ENCODE measurements at places on chromosomes 3 and 15.

DNA sequence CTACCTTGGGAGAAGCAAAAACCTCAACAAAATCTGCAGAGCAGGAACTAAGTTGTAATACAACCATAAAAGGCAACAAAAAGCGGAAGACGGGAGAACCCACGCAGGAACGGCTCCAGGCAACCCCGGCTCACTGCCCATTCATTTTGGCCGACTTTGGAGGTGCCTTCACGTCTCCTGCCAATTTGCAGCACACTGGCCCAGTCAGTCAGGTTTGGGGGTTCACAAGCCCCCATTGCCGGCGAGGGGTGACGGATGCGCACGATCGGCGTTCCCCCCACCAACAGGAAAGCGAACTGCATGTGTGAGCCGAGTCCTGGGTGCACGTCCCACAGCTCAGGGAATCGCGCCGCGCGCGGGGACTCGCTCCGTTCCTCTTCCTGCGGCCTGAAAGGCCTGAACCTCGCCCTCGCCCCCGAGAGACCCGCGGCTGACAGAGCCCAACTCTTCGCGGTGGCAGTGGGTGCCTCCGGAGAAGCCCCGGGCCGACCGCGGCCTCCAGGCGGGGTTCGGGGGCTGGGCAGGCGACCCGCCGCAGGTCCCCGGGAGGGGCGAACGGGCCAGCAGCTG, 463 bp downstream of the TERC start:
- DNase-seq: peak; percentile 42

GRCh38 chr3:185986198-185986777, 48.5 kb upstream of the TRA2B start:
- no peak for DNase-seq

- no peak for DNase-seq
Observed at GRCh38 chr15:39127925-39128617, 452.8 kb upstream of the THBS1 start.

GRCh38 chr3:178318340-178318739, 217.9 kb upstream of the KCNMB2 start:
- DNase-seq: no peak

DNA sequence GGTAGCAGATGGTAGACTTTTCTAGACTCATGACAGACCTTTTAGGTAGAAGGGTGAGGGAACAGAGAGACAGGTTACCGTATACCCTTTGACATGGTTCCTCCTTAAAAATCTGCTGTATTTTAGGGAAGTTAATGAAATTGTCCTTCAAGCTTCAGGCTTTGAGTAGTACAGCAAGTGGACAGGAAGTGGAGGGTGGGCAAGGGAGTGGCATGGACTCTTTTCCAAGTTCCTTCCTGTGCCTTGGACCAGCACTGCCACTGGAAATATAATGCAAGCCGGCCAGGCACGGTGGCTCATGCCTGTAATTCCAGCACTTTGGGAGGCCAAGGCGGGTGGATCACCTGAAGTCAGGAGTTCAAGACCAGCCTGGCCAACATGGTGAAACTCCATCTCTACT, 156.1 kb upstream of the LRRFIP2 start:
- no peak for DNase-seq

DNA sequence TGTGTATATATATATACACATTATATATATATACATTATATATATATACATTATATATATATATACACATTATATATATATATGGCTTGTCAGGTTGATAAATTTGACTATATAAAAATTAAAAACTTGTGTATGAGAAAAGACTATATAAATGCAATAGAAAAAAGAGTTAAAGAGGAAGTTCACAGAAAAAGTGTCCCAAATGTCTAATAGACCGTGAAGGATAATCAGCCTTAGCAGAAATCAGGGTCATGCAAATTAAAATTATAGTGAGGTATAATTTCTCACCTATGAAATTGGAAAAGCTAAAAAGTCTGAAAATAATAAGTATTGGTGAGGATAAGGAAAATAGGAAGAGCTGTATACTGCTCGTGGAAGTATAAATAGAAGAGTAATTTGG, 51.1 kb downstream of the CHRD start:
- no peak for DNase-seq

DNA sequence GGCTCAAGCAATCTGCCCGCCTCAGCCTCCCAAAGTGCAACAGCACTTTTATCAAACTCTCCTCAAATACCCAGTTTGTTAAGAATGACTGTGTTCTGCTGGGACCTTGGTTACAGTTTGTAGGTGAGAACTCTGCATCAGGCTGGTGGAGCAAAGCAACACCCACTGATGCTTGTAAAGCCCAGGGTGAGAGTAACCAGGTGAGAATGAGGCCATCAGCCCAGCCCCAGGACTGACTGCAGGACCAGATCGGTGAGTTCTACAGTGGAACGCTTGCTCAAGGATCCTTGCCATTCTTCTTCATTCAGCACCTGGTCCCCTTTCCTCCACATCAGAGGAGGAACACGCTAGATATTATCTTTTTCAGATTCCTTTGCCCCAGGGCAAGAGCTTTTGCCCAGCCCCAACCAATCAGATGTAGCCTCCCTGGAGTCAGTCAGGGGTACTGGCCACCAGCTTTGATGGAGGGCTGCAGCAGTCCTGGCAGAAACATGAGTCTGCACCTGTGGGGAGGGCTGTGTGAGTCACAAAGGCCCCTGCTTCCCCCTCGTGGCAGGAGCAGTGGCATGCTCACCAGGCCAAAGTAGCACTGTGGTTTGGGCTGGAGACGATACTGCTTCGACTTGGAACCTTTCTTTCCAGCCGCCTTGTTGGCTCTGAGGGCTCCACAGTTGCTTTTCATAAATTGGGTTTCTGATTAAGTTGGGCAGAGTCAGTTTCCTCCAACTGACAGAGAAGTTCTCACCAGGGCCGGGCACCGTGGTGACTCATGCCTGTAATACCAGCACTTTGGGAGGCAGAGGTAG, 3.5 kb upstream of the SHISA5 start:
- peak; percentile 57 for DNase-seq

Measured in T-helper 9 cell (primary cell).